ENCODE measurements at places on chromosomes 6 and 20.
A peak's percentile ranks its signal among the peaks of the same experiment; 100 is the strongest.

GRCh38 chr20:17794400-17794799, 94.6 kb downstream of the BANF2 start:
- DNase-seq: no peak

DNA sequence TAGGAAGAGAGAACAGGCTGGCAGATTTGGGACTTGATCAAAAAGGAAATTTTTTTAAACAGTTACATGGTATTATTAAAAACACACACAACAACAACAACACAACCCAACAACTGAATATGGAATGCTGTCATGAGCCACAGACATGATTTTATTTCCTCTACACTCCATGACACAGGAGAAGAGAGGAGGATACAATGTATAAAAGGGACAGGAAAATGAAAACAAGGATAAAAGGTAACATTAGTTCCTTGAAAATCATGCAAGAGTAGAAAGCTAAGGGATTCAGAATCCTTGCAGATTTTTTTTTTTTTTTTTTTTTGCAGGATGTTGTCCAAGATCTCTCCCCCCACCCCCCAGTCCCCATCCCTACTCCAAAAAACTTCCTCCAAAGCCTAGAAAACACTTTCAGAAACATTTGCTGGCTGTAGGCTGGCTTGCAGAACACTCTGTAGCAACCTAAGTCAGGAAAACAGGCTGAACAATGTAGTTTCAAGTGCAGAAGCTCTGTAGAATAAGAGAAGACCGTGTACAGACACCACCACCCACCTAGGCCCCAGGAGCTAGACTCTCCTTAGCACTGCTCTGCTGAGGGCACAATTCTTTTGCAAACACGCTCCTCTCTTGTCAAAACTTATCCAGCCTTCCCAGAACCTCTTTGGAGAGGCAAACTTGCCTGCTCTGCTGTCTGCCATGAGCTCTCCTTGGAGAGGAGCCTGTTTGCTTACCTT, 845 bp downstream of the ZMYND8 start:
- peak; percentile 25 for DNase-seq

DNA sequence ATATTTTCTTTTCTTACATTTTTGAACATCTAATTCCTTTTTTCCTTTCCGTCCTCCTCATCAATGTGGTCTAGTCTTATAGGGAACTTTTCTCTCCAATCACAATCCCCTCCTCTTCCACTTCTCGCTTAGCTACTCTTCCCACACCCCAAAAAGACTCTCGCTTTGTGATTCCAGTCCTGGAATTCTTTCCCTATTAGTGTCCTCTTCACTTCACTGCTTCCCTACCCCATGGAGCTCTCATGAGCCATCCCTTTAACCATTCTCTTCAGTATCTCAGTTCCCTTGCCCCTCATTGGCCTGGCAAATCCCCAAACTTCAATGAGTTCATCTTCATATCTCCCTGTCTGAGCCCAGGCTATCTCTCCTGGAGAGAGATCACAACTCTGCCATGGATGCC, 55.3 kb upstream of the CEP85L start:
- no peak for DNase-seq

GRCh38 chr20:47995661-47996060, 210.4 kb upstream of the SULF2 start:
- DNase-seq: no peak

DNA sequence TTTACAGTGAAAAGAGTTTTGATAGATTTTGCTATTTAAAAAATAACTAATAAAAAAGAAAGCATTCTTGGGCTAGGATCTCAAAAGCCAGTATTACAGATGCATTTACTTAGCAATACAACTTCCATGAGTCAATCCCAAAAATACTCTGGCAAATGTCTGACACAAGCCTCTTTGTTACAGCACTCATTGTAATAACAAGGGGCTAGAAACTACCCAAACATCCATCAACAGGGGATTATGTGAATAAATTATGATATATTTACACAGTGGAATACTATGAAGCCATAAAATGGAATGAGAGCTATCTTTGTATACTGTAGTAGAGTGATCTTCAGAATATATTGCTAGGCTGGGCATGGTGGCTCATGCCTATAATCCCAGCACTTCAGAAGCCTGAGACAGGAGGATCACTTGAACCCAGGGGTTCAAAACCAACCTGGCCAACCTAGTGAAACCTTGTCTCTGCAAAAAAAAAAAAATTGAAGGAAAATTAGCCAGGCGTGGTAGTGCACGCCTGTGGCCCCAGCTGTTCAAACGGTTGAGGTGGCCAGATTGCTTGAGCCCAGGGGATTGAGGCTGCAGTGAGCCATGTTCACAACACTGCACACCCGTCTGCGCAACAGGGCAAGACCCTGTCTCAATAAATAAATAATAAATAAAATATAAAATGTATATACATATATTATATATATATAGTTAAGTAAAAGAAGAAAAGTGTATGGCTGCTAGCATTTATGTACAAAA, 34.7 kb upstream of the TOP1 start:
- no peak for DNase-seq

DNA sequence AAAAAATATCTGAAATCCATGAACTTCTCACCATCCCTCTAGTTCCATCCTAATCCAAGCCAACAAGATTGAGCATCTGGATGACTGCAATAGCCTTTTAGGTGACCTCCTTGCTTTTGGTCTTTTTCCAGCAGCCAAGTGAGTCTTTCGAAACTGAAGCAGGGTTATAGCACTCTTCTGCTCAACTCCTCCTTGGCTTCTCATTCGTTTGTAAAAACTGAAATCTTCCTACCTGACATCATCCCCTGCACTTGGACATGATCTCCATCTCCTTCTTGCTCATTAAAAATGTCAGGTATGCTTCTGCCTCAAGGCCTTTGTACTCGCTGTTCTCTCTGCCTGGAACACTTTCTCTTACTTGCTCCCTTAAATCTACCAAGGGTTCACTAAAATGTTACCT, 46.0 kb downstream of the STX7 start:
- no peak for DNase-seq

GRCh38 chr6:152112491-152113261, 305.2 kb downstream of the ESR1 start:
- no peak for DNase-seq

DNA sequence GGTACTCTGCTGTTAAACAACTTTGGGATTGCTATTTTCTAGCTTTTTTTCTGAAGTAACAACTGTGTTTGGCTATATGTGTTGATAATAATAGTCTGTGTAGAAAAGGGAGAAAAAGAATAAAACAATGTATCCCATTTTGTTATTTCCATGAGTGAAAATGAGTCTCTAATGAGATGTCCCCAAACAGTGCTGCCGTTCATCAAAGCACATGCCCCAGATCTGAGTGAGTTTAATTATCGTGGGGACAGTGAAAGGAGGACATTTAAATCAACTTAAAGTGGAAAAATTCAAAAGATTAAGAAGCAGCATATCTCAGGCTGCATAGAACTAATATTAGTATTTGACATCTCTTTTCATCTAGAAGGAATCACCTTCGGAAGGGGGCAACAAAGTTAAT, 59.6 kb downstream of the NCOA7 start:
- DNase-seq: no peak

GRCh38 chr6:2984738-2985406, 13.5 kb upstream of the SERPINB6 start:
- no peak for DNase-seq

DNA sequence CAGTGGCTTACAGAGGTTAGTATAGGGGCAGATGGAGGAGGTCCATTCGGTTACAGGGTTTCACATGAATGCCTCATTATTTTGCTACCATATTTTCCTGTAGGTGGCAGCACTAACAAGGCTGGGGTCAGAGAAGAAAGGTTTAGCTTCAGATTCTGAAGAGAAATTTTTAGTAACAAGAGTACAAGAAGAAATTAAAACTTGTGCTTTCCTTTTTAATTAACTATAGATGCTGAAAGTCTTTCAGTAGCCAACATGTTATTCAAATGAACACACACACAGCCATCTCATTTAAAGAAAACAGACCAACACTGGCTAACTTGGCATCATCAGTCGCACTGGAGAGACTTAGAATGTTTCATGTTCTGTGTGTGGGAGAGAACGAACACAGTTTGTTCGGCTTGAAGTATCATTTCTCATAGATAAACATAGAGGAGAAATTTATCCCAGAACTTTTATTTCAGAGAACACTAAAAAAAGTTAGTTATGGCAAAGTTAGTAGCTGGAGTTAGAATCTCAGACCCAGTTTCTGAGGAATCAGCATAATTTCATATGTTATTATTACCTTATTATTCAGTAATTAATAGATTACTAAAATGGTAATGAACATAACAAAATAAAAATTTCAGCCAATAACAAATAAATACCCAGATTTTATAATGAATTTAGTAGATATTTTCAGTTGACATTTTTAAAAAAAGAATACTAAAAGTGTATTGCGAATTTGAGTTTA, 314.0 kb upstream of the RSPO3 start:
- peak; percentile 30 for DNase-seq

DNA sequence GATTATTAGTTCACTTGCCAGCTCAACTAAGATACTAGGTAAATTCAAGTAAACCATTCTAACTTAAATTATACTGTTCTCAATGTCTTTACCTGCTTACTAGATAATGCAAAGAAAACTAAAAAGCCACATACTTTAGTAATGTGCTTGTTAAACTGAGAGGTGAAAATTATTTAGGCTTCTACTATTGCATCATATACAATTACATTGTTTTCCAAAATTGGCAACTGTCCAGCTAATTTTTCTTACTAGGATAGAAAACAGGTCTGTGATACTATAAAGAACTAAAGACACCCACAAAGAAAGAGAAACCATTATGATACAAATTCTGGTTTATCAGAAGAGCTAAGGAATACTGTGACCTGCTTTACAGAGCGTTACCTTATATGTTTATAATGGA, 45.6 kb upstream of the ALDH8A1 start:
- DNase-seq: no peak

DNA sequence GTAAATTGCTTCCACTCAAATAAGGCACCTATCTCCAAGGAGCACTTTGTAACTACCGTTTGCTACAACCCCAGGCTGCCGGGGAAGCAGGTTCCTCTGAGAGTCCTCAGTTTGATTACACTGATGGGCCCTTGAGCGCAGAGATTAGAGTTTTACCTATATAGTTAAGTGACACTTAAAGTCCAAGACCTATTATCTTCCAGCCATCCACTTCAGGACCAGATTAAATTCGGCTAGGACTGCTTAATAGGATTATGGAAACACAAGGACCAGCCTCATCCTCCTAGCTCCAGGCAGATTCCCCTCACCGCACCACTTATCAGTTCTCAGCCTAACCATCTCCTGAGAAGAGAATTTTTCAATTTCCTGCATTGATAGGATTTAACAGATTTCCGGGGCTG, 64.7 kb upstream of the TIAM2 start:
- DNase-seq: no peak

DNA sequence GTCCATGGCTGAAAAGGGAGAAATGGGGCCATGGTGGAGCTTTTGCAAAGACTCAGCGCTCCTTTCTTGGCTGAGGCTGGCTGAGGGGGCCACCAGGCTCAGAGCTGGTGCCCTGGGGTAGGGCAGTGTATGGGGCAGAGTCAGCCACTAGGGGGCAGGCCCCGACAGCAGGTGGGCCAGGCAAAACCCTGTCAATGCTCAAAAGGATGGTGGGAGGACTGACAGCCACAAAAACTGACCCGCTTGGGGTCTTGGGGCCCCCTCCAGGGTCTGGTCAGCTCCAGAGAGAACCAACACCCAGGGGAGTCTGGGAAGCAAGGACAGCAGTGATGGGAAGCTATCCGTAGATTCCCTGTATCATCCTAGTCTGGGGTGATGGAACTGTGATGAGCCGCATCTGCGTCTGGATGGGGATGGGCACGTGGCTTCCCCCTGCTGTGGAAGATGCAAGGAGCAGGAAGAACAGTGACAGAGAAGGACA, 306.9 kb downstream of the DHX35 start:
- DNase-seq: no peak

- DNase-seq: no peak
Measured at GRCh38 chr6:128567029-128567428, 46.6 kb upstream of the PTPRK start.

GRCh38 chr6:111604259-111605099, 1.2 kb downstream of the TRAF3IP2 start:
- no peak for DNase-seq

GRCh38 chr20:7379621-7380220, 560.5 kb downstream of the HAO1 start:
- DNase-seq: no peak

DNA sequence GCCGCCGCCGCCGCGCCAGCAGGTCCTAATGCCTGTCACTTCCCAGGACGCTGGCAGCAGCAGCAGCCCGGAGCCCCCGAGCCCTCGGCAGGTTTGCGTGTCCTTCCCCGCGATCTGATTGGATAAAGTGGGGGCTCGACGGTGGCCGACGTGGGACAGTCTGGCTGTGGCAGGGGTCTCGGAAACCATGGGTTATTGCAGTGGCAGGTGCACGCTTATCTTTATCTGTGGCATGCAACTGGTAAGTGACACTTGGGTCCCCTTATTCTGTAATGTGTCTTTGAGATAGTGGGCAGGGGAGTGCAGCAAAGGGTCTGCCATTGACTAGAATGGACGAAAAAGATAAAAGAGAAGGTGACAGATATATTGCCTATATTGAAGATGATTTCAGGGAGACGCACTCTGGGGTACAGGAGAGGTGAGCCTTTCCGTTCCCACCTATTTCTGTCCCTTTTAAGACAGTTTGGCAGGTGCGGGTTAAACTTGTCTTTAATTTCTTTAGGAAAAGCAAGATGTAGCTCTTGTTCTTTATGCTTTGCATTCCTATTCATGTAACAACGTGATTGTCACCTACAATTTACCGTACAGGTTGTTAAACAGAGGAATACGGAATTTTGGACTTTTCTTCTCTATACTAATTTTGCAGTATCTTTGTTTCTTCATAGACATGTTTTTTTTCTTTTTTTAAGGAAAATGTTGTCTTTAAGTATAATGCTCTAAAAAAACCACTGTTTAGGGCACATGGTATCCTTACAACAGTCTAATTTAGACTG, 535 bp downstream of the NKAIN2 start:
- peak; percentile 71 for DNase-seq

- no peak for DNase-seq
Measured at GRCh38 chr20:35318502-35319157, 26.4 kb upstream of the FAM83C start.

DNA sequence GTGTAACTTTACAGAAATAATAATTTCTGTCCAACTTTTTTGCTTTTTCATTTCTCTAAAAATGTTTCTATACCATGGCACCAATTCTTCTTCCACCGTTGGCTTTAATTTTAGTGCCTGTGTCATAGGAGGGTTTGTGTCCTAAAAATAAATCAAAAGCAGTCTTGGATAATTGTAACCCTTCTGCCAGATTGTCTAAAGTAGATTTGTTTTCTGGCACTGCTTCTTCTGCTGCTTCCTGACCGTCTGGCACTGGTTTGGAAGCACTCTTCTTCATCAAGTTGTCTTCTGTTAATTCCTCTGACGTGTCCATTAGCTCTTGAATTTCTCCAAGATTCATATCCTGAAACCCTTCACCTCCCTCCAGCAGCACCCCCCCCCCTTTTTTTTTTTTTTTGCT, 33.1 kb downstream of the SCAF8 start:
- DNase-seq: no peak

- DNase-seq: no peak
Measured at GRCh38 chr6:57013521-57013926, 33.0 kb upstream of the KIAA1586 start.

DNA sequence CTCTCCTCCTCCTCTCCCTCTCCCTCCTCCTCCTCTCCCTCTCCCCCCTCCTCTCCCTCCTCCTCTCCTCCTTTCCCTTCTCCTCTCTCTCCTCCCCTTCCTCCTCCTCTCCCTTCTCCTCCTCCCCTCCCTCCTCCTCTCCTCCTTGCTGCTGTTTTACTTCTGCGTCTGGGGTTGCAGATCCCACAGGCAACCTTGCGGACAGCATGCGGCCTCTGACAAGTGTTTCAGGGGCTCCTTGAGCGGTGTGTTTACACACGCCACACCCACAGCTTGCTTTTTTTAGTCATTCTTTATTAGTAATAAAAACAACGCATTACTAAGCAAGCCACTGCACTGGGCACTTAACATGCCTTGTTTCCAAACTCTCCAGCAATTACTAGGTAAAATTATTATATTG, 81.9 kb downstream of the TFAP2C start:
- DNase-seq: no peak
